ENCODE measurements at places on chromosomes 7 and 10. TPM values are rescaled to one million over a fixed set of nuclear protein-coding genes. Genes with fewer than 3 reads are reported as not detected.

The SGPL1 gene
- polyA plus RNA-seq, result 10.9 TPM

The FAM13C gene
- polyA plus RNA-seq, result 15.3 TPM

The GSAP gene
- 6.6 TPM for polyA plus RNA-seq

The AKR1C8 gene
- polyA plus RNA-seq, result 0.14 TPM

The CNPY1 gene
- polyA plus RNA-seq, result not detected

The PRKCQ gene
- 2.3 TPM for polyA plus RNA-seq

The FAM221A gene
- 3.1 TPM for polyA plus RNA-seq

The EPO gene
- polyA plus RNA-seq, result not detected

The GCC1 gene
- polyA plus RNA-seq, result 7.3 TPM

The CPN1 gene
- not detected for polyA plus RNA-seq

The TRPV6 gene
- polyA plus RNA-seq, result 37.0 TPM

The CRPPA gene
- 0.88 TPM for polyA plus RNA-seq

The PTPRE gene
- polyA plus RNA-seq, result 16.9 TPM

The AGMO gene
- polyA plus RNA-seq, result 0.26 TPM

The ADAM8 gene
- 2.3 TPM for polyA plus RNA-seq

The RAB11FIP2 gene
- 4.9 TPM for polyA plus RNA-seq

The SLC18A2 gene
- 0.54 TPM for polyA plus RNA-seq

The PON1 gene
- 0.12 TPM for polyA plus RNA-seq

The HHEX gene
- 15.5 TPM for polyA plus RNA-seq

The ZNF467 gene
- polyA plus RNA-seq, result 17.1 TPM

The NACAD gene
- polyA plus RNA-seq, result 0.95 TPM

The NPC1L1 gene
- polyA plus RNA-seq, result 0.34 TPM

The RARRES2 gene
- 478 TPM for polyA plus RNA-seq

The HOXA4 gene
- 1.2 TPM for polyA plus RNA-seq

The LOXL4 gene
- polyA plus RNA-seq, result 2.8 TPM

The STEAP2 gene
- 2.6 TPM for polyA plus RNA-seq

The PROSER2 gene
- polyA plus RNA-seq, result 4.2 TPM

The RBP3 gene
- polyA plus RNA-seq, result not detected

The SPDYE9 gene
- polyA plus RNA-seq, result not detected

The ATP5MK gene
- polyA plus RNA-seq, result 801 TPM

The PAXIP1 gene
- polyA plus RNA-seq, result 8.3 TPM

Data from adipose tissue (tissue), 3 donors.